ENCODE measurements at places on chromosomes 11 and 22. TPM values are rescaled to one million over a fixed set of nuclear protein-coding genes. Genes with fewer than 3 reads are reported as not detected.

DNA sequence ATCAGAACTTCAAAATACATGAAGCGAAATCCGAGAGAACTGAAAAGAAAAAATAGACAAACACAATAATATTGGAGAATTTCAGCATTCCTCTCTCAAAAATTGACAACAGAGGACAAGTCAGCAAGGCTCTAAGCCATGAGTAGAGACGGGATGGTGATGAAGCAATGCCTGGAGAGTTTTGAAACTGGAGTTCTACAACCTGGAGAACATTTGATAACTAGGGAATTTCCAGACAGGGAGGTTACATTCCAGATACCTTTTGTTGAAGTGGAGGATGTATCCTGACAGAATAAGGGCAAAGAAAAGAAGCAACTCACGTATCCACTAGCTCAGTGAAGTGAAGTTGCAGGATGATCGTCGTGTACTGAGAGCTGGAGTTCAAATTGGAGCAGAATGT, 291.4 kb downstream of the CTTN start:
- DNase-seq: no peak

DNA sequence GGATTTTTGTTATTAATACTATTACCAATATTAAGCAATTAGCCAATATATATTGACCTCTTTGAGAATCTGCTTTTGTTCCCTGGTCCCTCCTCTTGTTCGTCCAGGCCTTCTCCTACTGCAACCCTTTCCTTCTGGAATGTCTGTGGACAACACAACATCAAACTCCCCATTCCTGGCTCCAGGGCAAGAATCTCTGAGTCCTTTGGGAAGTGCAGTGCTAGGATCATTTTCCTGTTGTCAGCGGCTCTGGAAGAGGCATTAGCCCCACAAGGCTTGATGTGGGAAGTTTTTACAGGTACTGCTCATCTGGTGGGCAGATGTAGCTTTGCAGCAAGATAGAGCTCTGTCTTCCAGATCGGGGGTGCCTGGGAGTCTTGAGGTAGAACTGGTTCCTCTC, 74.3 kb downstream of the RPUSD4 start:
- no peak for DNase-seq

GRCh38 chr11:35324981-35325380, 94.4 kb downstream of the SLC1A2 start:
- no peak for DNase-seq

- no peak for DNase-seq
Measured at GRCh38 chr11:130816546-130817329, 99.5 kb downstream of the SNX19 start.

The PHLDA2 gene
- 8.6 TPM for total RNA-seq

The PHETA2 gene
- total RNA-seq: 2.3 TPM

The MYOD1 gene
- total RNA-seq: not detected

- no peak for DNase-seq
Measured at GRCh38 chr11:46711303-46711702, 7.7 kb upstream of the F2 start.

DNA sequence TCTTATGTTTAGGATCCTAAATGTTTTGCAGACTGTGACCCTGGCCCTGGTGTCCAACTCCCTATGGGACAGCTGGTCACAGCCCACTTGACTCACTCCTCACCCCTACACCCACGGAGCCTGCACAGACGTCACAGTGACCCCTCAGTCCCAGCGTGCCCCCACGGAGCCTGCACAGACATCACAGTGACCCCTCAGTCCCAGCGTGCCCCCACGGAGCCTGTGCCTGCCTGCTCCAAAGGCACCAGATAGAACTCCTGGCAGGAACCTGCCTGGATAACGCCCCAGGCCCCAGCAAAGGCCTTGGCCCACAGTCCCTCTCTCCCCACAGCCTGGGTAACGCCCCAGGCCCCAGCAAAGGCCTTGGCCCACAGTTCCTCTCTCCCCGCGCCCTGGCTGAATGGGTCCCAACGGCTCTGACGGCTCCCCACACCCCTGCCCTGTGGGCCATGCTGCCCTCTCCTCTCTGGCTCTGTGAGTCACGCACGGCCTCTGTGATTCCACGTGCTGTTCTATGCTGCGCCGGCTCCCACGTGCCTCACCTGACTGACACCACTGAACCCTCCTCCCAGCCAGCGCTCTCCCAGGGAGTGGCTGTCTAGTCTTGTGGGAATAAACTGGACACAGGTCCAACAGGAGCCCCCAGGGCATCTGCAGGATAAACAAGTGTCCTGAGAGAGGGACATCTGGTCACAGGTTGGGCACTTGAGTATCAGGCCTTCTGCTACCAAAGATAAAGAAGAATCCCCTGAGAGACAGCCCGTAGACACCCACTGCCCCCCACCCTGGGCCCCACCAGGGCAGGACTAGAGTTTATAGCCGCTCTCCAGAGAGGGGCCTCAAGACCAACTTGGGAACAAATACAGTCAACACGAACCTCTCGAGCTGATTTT, 250.3 kb downstream of the BRD1 start:
- DNase-seq: no peak

The LRRC32 gene
- total RNA-seq: 4.6 TPM

GRCh38 chr11:89125298-89125697, 52.4 kb upstream of the TYR start:
- DNase-seq: no peak

- DNase-seq: no peak
Measured at GRCh38 chr11:66624450-66624849, 8.0 kb downstream of the RBM14 start.

GRCh38 chr11:85540635-85541205, 86.4 kb downstream of the DLG2 start:
- no peak for DNase-seq

DNA sequence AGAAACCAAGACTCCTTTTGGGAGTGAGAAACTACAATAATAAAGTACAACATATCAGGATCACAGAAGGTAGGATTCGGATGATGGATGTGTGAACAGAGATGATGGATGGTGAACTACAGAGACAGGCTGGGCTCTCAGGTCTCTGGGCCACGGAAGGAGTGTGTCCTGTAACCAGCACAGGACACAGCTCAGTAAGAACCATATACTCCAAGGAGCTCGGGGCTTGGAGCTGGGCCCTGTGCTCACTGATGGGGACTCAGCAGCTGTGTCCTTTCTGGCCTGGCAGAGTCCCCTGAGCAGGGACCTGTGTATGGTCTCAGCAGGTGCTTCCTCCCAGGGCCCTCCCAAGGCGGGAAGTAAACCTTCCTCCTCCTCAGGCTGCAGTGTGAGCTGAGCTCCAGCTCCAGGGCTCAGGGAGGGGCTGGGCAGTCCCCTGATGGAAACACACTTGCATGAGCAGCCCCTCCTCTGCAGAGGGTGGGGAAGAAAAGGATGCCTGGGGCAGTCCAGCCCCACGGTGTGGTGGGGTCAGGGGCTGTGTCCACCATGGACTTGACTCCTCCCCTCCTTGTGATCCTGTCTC, 39.8 kb upstream of the TOP3B start:
- DNase-seq: no peak

- no peak for DNase-seq
Measured at GRCh38 chr22:42336527-42337227, 66.2 kb upstream of the TCF20 start.

- no peak for DNase-seq
Measured at GRCh38 chr22:19664406-19664805, 49.9 kb upstream of the SEPTIN5 start.

DNA sequence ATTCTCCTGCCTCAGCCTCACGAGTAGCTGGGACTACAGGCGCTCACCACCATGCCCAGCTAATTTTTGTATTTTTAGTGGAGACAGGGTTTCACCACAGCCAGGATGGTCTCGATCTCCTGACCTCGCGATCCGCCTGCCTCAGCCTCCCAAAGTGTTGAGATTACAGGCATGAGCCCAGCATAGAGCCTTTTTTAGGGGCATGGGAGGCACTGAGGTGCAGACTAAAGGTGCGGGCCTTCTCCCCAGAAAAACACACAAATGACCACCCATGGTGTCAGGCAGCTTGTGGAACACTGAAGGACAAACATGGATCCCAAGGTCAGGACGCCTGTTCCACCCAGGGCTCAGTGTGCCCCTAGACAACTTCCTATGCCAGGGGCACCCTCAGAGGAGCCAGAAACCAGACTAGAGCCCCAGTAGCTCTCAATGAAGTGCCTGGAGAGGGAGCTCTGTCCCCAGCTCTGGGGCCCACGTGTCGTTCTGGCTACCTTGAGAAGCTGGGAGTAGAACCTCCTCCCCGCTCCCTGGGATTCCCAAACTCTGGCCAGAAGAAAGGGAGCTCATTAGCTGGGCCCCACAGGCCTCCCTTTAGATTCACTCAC, 21.2 kb upstream of the CD5 start:
- no peak for DNase-seq

- DNase-seq: no peak
Measured at GRCh38 chr11:67592880-67593564, 9.4 kb downstream of the GSTP1 start.

The CABP7 gene
- total RNA-seq: 0.13 TPM

DNA sequence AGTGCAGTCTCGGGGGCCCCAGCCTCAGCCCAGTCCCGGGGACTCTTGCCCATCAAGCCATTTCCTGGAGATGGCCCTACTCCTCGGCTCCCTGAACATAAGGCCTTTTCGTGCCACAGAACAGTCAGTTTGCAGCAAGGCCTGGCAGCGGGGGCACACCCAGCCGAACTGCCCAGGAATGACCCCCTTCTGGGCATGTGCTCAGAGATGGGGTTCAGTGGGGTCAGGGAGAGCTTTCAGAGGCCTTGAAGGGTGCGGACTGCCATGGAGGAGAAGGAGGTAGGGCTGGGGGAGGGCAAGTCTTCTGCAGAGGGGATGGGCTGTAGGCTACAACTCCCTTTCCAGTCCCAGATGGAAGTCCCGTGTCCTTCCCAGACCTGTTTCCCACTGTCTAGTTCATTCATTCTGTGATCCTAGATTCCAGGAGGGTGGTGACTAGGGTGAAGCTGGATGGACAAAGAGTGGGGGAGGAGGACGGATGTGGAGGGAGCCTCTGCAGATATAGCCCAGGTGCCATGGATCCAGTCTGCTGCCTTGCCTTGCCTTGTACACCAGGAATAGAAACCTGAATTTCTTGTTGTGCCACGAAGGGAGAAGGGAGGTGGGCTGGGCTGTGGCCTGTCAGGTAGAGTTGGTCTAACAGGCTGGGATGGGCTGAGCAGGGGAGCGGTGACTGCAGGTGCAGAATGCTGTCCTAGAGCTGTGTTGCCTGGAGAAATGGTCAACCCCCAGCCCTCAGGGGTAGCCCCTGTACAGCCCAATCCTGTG, 14.2 kb upstream of the OMP start:
- DNase-seq: no peak

DNA sequence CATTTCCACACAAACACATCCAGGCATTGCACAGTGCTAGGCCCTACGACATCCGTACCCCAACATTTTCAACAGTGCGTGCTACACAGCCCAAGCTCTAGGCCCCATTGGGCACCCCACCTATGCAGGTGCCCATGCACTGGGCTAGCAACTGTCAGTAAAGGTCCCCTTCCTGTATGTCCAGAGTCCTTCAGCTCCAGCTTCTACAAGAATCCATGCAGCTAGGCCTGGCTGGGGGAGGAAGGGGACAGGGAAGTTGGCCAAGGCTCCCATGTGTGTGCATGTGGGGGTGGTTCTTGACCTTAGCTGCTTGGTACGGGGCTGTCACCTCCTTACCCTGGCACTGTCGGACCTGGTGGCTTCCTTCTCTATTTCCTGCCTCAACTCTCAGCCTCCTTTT, 1.3 kb downstream of the B3GAT1 start:
- no peak for DNase-seq

Measured in activated T-cell treated with anti-CD3 and anti-CD28 coated beads, Interleukin-2, amount 50 U/mL, for 4 hours (primary cell).